ENCODE measurements at places on chromosomes 6 and 20.

DNA sequence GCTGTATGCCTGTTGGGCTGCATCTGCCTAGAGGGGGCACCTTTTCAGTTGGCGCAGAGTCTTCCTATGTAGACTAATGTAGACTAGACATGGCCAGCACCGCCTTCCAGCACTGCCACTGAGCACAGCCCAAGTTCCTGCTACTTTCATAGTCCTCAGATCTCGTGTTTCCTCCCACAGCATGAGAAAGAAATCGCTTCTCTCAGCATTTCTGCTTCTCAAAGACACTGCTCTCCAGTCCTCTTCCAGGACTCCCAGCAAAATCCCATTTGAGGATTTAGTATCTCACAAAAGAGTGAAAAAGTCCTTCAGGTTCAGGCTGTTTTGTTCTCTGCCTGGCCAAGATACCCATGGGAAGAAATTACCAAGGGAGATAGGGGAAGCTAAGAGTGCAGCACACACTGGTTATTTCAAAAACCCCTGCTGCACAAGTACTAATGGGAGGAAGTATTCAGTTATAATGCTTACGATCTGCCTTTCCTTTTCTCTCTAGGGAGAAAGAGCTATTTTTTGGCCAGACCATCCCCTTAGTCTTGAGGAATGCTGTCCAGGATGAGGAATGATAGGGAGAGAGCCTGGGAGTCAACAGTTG lies 35.7 kb downstream of the OGFRL1 start:
- no peak for DNase-seq

- DNase-seq: no peak
Observed at GRCh38 chr20:40806929-40807820, 118.1 kb upstream of the MAFB start.

DNA sequence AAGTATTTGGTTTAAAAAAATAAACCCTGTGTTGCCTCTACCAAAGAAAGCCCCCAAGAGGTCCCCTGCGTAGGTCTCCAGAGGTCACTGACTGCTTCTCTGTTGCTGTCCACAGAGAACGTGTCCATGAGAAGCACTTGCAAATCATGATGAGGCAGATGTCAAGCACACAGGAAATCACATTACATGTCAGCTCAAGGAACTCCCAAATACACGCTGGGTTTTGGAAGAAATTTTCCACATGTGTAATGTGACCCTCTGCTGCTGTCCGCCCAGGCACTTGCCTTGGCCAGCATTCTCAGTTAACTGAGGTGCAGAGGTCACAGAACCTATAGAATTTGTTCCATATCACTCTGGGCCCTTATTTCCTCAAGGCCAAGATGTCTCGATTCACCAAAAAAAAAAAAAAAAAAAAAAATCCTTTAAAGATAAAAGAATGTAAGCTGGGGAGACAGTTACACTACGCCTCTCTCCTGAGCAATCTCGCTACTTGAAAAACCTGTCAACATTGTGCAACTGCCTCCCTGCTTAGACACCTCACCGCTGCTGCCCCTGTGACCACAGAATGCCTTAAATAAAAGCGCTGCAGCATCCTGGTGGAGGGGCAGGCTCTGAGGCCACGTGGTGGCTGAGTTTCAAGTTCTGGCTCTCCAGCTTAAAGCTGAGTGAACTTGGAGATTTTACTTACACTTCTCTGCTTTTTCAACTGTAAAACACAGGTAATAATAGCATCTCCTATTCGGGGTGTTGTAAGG lies 42.3 kb downstream of the SLC22A23 start:
- no peak for DNase-seq

- no peak for DNase-seq
Observed at GRCh38 chr6:2857580-2858337, 16.1 kb upstream of the SERPINB1 start.

DNA sequence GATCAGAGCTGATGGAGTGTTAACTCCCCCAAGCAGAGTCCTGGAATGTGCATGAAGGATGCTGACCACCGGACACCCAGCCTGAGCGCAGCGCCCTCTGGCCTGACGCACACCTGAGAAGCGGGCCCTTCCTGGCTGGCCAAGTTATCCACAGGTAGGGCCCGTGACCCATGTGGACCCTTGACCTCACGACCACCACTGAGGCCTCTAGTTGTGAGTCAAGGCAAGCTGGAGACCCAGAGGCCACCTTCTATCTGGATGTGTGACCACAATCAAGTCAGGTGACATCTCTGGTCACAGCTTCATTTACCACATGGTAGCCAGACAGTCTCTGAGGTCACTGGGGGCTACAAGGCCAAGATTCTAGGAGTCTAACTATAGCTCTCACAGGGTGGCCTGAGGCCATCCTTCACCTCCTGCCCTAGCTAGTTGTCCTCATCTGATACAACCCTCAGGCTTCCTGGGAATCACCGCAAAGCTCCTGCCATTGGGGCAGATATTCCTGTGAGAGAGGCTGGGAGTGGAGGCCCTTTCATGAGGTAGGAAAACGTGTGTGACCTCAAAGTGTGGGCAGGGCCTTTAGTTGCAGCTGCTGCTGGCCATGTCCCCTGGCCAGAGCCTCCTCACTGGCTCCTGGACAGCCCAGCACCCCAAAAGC lies 53.1 kb downstream of the DSTN start:
- DNase-seq: no peak

DNA sequence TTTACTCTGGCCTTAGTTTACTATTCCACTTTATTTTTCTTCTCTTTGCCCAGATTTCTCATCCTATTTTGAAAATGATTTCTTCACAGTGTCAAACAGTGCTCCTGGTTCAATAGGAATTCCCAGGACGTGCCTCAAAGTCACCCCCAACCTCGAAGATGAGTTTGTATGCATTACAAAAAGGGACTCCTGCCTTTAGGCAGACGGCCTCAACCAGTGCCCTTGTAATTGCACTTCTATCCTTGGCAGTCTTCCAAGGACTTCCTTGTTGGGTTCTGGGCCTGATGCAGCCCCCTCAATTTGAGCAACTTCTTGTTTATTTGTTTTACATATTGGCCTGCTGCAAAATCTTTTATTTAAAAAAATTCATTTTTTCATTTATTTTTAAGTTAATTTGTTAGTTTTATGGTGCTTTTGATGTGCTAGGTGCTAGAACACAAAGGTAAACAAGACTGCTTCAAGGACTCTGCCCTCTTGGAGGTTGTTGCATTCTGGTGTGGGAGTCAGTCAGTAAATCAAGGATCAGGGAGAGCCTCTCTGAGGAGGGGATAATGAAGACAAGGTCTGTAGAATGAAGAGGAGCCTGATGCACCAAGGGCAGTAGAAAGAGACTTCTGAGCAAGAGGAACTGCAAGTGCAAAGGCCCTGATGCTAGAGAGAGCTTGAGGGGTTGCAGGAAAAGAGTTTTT lies 181.5 kb upstream of the LAMP5 start:
- no peak for DNase-seq

DNA sequence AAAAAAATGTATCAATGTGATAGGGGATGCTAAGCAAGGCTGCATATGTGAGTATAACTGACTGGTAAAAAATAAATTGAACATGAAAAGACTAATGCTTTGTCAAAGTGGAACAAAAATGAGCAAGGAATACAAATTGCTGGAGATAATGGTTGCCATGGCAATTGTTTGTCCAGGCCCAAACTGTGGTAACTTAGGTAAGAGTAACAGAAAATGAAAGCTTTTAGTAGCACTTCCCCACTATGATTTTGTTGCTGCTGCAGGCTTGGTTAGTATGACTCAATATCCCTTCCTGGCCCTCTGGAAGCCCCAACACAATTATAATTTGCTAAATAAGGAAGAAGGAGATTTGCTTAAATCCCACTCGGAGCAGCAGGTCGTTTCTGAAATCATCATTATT lies 577.1 kb downstream of the DOK5 start:
- DNase-seq: no peak

All from GM23248 (cell line).